Dermis lymphatic vessel endothelial cell (primary cell): ENCODE measurements at places on chromosomes 7 and 10. TPM values are rescaled to one million over a fixed set of nuclear protein-coding genes. Genes with fewer than 3 reads are reported as not detected.

The TFEC gene
- 0.09 and 0.22 TPM in 2 replicates for total RNA-seq

The IKZF1 gene
- total RNA-seq = 0.11 and 0.17 TPM in 2 replicates

The WDFY4 gene
- total RNA-seq = 0.11 TPM in 1 of 2 replicates, not detected in the other

The TMEM248 gene
- total RNA-seq = 57.8 and 63.7 TPM in 2 replicates

The HOXA5 gene
- 2.3 and 10.7 TPM in 2 replicates for total RNA-seq

The NODAL gene
- not detected in 2 replicates for total RNA-seq

The GRID2IP gene
- under 0.01 and 0.09 TPM in 2 replicates for total RNA-seq

The PPP1R17 gene
- not detected in 2 replicates for total RNA-seq

The ITIH2 gene
- total RNA-seq = not detected in 2 replicates

The FAM25A gene
- not detected in 2 replicates for total RNA-seq

The MCU gene
- 32.6 and 42.6 TPM in 2 replicates for total RNA-seq

The BET1 gene
- total RNA-seq = 35.1 and 41.9 TPM in 2 replicates

The DGKI gene
- total RNA-seq = 0.86 and 2.5 TPM in 2 replicates

The FAM237B gene
- not detected in 2 replicates for total RNA-seq

The FRG2B gene
- total RNA-seq = not detected in 2 replicates

The MYPN gene
- 0.11 TPM in 1 of 2 replicates, not detected in the other for total RNA-seq

The PYROXD2 gene
- 2.5 and 4.9 TPM in 2 replicates for total RNA-seq

The ABLIM1 gene
- total RNA-seq = 44.3 and 78.7 TPM in 2 replicates

The TAS2R41 gene
- total RNA-seq = not detected in 2 replicates

The PRSS1 gene
- not detected in 2 replicates for total RNA-seq

The DYNC1I1 gene
- total RNA-seq = 8.6 and 10.3 TPM in 2 replicates
